ENCODE measurements at places on chromosomes 7 and 10.

DNA sequence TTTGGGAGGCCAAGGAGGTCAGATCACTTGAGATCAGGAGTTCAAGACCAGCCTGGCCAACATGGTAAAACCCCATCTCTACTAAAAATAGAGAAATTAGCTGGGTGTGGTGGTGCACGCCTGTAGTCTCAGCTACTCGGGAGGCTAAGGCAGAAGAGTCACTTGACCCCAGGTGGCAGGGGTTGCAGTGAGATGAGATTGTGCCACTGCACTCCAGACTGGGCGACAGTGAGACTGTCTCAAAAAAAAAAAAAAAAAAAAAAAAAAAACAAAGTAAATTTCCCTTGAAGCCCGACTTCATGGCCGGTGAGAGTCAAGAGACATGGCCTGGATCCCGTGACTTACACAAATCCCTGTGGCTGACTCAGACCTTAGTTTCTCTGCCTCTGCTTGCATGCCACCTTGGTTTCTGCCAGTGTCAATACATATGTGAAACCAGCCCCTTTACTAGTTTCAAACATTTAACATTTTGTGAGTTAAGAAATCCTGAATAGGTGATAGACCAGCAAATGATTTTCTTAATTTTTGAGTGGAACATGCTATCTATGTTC is 62.8 kb downstream of the ZEB1 start:
- no peak for DNase-seq

- no peak for DNase-seq
These were observed 94.0 kb downstream of the C10orf105 start for GRCh38 chr10:71625445-71626175.

GRCh38 chr7:130008941-130009847 is 42.0 kb downstream of the ZC3HC1 start:
- DNase-seq: peak; percentile 93

- DNase-seq: no peak
These were observed 51.5 kb downstream of the LAMB4 start for GRCh38 chr7:108078691-108079090.

- no peak for DNase-seq
These were observed 560.5 kb upstream of the GALNT17 start for GRCh38 chr7:70571403-70571934.

DNA sequence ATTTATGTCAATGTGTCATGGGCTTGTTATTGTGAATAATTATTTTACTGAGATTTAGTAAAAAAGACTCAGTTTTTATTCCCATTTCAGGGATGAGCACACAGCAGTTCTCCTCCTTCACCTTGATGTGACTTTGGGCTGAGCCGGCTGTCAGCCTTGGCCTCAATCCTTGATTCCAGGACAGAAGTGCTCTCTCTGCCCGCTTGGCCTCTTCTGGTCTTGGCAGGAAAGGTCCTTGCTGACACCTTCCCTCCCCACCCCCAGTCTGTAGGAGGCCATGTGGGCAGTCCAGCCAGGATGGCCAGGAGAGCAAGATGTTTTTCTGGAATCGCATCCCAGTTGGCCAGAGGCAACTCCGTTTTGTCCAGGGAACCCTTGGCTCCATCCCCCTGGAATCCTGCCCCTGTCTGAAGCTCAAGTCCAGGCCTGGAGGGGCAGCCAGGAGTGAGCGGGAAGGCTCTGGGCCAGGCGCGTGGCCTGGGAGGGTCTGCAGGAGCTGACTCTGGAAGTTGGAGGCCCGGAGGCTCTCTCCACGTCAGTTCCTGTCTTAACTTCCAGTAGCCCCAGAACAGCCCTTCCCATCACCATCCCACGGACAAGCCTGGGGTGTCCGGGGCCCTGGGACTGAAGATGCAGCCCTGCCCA is 100.9 kb downstream of the PDGFA start:
- DNase-seq: no peak

DNA sequence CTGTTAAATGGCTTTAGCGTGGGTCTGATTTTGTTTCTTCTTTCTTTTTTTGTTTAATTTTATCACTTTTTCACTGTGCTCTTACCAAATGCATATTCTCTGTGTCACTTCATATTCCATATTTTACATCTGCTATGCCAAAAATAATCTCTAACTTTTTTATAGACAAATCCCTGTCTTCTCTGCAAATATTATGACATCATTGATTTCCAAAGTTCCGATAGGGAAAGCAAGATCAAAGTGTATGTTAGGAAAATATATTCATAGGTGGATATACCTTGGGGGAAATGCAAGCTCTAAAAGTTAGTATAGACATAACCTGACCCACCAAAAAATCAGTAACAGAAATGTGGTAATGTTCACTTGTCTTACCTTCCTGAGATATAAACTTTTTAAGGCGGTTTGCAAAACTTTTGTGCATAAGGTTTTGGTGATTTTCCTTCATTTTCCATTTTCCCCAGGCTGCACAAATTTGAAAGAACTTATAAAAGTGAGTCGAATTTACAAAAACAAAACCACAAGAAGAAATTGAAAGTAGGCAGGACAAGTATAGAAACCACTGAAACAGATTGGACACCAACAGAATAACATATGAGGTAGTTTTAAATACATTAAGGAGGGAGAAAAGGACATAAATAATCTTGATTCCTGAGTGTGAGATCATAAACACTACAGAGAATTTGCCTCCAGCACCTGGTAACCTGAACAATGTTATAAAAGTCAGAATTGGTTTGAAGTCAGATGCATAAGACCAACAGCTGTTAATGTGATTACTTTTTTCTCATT is 63.1 kb upstream of the TFEC start:
- DNase-seq: no peak

GRCh38 chr10:120221873-120222485 is 235.0 kb upstream of the PLPP4 start:
- peak; percentile 68 for DNase-seq

GRCh38 chr10:100483876-100484666 is 21.3 kb downstream of the WNT8B start:
- no peak for DNase-seq

DNA sequence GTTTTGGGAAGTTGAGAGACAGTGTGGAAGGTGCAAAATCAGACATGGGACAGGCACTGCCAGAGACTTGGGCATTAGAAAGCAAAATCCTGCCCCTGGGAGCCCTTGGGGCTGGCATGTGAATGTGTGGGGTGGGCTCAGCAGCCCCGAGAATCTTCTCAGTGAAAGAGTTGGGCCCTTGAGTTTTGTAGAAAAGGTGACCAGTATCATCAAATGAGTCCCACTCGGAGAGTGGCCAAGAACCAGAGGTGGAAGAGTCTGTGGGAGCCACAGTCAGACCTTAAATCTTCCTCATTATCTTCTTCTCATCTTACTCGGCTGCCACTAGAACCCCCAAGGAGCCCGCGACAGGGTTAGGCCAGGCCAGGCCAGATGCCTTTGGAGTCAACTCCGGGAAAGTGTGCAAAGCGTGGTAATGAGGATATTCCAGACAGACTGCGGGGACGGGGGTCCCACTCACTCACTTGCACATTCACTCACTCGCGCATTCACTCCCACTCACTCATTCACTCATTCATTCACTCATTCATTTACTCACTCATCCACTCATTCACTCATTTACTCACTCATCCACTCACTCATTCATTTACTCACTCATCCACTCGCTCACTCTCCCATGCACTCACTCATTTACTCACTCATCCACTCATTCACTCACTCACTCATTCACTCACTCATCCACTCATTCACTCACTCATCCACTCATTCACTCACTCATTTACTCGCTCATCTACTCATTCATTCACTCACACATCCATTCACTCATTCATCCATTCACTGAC is 74.9 kb downstream of the CARD11 start:
- no peak for DNase-seq

DNA sequence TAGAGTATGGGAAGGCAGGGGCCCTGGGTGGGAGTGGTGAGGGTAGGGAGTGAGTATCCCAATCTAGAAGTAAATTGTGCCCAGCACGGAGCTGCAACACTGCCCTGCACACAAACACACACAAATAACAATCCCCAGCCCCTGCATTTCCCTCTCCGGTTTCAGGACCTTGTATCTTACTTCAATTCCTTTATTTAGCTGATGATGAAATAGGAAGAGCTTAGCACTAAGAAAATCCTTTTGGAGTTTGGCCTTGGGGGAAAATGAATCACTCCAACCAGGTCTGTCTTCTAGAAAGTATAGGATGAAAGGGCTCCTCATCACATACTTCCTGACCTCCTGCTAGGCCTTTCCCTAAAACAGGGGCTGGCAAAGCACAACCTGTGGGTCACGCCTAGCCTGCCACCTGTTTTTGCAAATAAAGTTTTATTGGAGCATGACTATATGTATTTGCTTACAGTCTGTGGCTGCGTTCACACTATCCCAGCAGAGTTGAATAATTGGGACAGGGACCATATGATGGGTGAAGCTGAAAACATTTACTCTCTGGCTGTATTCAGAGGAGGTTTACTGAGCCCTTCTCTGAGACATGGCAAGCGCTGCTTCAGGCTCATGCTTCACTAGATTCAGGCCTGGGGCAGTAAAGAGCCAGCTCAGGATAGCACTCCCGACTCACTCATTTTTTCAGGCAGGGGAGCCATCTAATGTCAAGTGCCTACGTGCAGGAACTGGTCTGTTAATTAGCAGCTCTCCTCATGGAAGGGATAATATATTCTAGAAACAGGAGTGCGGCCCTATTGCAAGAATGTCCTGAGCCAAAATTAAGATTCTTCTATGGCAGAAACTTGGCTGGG is 111.0 kb downstream of the EGFR start:
- peak; percentile 56 for DNase-seq

GRCh38 chr7:129617178-129617577 is 5.7 kb downstream of the NRF1 start:
- DNase-seq: no peak

GRCh38 chr7:19016140-19016539 is 101.3 kb downstream of the TWIST1 start:
- no peak for DNase-seq

GRCh38 chr7:45366475-45366874 is 207.7 kb upstream of the ADCY1 start:
- DNase-seq: no peak

DNA sequence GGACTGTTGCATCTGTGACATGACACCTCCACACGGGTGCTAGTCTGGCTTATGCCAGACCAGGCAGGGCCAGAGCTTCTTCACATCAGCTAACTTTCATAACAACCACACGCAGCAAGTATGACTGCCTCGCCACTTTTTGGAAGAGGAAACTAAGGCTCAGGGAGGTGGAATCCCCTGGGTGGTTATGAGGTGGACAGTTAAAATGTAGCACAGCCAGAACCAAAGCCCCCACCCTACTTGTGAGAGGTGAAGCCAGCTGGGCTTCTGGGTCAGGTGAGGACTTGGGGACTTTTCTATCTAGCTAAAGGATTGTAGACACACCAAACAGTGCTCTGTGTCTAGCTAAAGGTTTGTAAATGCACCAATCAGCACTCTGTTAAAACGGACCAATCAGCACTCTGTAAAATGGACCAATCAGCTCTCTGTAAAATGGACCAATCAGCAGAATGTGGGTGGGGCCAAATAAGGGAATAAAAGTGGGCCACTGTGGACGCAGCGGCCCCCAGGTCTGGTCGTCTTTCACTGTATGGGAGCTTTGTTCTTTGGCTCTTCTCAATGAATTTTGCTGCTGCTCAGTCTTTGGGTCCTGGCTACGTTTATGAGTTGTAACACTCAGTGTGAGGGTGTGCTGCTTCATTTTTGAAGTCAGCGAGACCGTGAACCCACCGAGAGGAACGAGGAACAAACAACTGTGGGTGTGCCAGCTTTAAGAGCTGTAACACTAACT is 171.0 kb downstream of the PTPN20 start:
- no peak for DNase-seq

DNA sequence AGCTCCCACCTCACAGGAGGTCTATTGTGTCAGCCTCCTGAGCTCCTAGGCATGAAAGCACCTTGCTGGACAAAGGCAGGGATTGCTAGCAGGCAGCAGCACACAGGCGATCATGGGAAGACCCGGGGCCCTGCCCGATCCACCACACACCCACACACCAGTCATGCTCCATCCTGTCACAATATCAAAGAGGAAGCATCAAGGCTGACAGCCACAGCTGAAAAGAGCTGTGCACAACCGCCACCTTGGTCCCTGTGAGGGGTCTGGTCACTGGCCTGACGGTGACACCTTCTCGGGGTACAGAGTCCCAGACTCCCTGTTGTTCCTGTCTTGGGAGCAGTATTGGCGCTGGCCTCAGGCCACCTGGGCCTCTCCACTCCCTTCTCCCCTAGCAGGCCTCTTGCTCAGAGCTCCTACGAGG is 89.7 kb upstream of the RET start:
- no peak for DNase-seq

DNA sequence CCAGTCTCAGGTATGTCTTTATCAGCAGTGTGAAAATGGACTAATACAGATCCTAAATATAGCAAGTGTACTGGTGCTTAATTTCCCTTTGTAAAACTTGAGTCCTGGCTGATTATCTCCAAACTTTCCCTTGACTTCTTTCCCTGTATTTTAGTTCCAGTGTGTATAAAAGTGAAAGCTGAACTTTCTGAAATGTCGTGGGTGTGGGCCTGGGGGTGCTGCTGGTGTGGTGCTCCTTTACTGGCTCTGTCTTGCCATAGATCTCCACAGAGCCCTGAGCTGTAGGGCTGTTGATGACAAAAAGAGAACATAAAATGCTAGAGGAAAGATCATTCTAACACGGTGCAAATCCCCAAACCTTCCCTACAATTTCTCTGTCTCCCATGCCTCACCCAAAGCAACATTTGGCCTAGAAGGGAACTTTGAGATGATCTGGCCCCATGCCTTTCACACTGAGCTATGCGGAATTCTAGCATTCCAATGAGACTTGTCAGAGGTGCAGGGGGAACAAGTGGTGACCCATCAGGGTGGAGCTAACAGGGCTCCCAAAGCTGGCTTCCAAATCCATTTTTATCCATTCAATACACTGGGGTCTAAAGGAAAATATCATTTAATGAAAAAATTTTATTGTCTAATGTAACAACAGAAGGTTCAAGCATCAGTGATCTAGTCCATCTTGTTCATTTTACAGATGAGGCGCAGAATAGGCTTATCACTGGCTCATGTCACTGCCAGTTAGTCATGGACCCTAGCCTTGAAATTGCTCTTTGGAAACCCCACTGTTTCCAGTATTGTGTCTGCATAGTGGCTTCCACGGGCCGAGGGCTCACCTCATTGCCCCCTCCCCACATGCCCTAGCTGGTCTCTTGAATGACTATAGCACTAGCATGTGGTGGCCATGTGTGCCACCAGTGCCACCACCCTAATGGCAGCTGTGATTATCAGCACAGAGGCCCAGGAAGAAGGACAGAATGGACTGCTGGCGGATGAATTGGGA is 1000.9 kb downstream of the LRMDA start:
- DNase-seq: no peak

GRCh38 chr7:79182283-79182682 is 271.2 kb downstream of the MAGI2 start:
- DNase-seq: no peak

DNA sequence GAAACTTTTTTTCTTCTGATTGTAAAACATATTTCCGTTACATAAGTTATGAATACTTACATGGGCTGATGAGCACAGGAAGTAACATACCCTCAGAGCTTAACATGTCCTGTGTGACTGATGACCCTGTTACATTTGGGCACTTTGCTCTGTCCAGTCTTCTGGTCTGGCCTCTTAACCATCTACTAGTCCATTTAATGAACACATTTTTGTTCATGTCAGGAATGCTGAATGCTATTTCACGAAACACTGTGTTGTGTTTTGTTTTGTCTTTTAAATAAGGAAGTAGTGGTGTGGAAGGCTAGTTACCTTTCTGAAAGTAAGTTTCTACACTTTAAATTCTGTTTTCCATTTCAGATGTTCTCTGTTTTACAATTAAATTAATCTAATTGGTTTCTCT is 77.7 kb downstream of the RBM33 start:
- DNase-seq: peak; percentile 18

- peak; percentile 61 for DNase-seq
These were observed 54.9 kb upstream of the ANK3 start for GRCh38 chr10:60444494-60445064.
